CD4-positive, alpha-beta T cell treated with Interleukin-6 at 100 ng/mL for 8 hours (primary cell): ENCODE measurements at places on chromosomes 2 and 18.

DNA sequence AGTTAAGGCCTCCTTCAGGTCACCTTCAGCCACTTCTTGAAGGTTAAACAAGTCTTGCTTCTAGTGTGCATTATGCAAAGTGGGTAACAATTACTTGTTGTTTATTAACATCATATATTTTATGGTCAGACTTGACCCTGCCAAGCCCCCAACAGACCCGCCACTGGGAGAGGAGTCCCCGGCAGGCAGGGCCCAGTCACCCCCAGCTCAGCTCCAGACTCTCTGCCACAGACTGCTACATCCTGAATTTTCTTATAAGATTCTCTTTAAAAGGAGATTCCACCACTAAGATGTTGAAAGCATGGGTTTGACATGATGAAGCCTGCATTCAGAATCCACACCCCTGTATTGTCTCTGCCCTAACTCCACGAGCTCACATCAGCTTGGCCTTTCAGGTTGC is 174.3 kb upstream of the ARL4C start:
- no peak for DNase-seq

DNA sequence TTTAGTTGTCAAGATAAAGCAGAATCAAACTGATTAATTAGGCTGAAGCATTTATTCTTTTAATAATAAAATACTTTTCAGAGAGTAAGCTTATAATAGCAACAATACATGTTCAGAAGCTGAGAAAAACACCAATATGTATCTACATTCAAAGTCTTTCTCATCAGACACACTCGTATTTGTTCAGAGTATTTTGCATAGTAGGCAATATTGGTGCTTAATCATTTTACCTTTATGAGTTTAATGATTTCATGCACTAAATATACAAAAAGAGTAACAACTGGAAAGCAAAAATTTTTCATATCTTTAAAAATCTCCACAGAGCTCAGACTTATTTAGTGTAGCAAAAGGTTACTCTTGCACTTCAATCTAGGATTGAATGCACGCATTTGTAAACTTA is 313.9 kb downstream of the ZEB2 start:
- no peak for DNase-seq

GRCh38 chr2:136399667-136400289 is 281.8 kb upstream of the CXCR4 start:
- no peak for DNase-seq

GRCh38 chr18:78703291-78703690 is 276.3 kb upstream of the SALL3 start:
- no peak for DNase-seq

DNA sequence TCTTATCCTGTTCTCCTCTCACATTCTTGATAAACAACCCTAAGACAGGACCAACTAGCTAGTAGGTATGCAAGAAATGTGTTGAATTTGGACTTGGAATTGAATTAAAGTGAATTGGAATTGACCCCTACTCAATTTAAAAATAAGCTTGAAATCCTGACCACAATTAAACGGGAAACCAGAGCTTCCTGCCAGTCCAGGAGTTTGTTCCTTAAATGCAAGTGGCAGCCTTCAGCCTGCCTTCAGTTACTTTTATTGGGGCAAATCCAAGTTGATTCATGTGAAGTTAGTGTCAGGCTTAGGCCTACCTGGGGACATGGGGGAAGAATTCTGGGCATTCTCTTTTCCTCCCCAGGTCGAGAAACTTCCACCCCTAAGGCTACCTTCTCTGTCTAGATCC is 457.6 kb downstream of the BCL11A start:
- DNase-seq = no peak

DNA sequence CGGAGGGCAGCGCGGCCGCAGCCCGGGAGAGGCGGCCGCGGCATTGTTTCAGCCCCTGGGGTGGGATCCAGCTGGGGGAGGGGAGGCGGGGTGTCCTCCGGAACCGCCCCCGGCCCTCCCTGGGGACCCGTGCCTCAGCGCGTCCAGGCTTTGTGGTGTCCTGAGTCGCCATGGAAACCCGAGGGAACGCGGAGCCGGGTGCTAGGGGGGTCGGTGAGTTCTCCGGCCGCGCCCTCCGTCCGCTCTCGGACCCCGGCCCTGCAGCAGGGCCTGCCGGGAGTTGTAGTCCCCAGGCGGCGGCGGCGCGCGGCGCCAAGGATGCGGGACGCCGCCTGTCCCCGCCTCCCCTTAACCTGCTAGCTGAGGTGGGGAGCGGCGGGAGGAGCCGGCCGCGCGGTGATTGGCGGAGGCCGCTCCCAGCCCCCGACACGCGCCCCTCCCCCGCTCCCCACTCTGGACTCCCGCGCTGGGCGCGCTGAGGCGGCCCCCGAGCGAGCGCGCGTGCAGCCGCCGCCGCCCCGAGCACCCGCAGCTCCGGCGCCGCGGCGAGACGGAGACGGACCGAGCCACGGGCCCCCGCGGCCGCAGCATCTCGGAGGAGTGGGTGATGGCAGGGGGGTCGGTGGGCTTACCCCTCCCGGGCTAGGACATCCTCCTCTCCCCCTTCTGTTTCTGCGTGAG is at the start of gene DPYSL5:
Gene DPYSL5, plus strand, starts transcription at position 478 of the 681 bp plus-strand sequence. CDS start 50,368 bp downstream, outside the sequence.
- no peak for DNase-seq

DNA sequence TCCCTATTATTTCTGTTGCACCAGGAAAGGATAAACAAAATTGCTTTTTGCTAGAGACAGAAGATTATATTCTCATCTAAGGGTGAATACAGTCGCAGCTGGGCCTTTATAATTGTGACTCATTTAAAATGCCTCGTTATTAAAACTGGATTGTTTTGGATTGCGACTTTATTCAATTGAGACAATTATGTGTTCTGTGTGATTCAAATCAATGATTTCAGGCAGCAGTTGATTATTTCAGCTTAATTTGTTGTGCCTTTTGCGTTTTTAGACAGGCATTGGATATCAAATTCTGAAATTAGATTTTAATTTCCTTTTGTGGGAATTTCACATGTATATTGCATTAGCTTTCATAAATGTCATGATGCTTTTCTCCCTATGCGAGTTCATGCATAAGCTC is 778.1 kb upstream of the SOX11 start:
- no peak for DNase-seq

DNA sequence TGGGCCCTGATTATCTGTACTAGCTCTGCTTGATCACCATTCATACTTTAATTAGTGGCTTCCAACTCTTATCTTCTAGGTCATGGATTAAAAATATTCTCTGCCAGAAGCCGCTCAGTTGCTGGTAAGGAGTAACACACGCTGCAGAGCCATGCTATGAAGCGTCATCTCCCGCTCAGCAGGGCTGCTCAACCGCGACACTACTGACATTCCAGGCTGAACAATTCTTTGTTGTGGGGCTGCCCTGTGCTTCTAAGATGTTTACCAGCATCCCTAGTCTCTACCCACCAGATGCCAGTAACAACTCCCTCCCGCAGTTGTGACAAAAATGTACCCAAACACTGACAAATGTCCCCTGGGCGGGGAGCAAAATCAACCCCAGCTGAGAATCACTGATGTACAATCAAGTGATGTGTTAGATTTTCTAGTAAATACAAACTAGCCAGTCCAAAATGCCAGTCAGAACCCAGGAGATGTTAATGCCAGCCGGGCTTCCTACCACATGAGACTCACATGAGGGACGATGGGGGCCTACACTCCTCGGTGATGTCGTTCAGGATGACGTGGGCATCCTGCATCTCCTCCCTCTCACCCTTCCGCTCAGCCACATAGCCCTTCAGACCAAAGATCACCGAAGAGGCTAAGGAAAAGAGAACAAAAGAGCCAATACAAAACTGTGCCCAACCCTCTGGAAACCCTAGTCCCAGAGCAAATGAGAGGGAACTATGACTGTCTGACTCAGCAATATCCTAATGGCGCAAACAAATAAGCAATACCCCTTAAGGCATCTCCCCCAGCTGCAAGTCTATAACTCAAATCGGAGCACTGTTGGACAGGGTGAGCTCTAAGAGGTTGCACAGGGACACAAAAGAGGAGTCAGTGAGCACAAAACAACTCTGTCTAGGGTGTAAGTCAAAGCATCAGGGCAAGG is 15.6 kb downstream of the ILKAP start:
- DNase-seq = no peak

DNA sequence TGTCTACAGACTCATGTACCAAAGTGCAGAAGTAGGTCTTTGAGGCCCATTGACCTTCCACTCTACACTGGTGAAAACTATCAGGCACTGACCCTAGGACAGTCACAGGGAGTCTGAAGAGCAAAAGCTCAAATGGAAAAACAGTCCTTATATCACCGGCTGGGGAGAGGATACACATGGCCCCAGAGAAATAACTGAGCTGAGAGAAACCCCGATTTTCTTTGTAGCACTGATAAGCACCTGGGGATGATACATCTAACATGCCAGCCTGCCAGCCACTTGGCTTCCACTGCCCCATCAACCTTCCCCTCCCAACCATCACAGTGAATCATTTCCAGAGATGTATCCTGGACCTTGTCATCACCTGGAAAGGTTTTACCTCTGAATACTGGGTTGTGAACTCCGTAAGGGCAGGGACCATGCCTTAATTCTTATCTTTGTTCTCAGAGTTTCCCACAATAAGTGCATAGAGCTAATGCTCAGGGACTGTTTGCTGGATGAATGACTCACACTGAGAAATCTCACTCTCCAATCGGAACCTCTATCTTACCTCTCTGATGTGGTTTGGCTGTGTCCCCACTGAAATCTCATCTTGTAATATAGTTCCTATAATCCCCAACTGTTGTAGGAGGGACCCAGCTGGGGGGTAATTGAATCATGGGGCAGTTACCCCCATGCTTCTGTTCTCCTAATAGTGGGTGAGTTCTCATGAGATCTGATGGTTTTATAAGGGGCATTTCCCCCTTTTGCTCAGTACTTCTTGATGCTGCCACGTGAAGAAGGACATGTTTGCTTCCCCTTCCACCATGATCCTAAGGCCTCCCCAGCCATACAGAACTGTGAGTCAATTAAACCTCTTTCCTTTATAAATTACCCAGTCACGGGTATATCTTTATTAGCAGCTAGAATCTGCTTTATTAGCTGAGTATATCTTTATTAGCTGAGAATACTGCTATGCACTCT is 37.1 kb downstream of the EVA1A start:
- DNase-seq = no peak

- no peak for DNase-seq
These were observed 178.9 kb upstream of the SERPINE2 start for GRCh38 chr2:224217962-224218347.

- no peak for DNase-seq
These were observed 78.5 kb downstream of the PRKCE start for GRCh38 chr2:45729753-45730512.

DNA sequence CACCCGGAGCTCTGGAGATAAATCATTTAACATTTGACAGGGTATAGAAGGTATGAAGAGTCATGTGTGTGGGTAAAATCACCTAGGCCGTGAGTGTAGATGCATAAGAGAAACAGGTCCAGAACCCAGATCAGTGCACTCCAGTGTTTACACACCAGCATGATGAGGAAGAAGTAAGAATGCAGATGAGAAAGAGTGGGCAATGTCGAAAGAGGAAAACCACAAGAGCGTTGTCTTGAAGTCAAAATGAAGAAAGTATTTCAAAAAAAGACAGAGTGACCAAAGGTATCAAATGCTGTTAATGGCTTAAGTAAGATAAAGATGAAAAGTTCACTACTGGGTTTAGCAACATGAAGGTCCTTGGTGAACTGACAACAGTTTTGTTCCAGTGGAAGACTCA is 32.0 kb upstream of the PLB1 start:
- DNase-seq = no peak

DNA sequence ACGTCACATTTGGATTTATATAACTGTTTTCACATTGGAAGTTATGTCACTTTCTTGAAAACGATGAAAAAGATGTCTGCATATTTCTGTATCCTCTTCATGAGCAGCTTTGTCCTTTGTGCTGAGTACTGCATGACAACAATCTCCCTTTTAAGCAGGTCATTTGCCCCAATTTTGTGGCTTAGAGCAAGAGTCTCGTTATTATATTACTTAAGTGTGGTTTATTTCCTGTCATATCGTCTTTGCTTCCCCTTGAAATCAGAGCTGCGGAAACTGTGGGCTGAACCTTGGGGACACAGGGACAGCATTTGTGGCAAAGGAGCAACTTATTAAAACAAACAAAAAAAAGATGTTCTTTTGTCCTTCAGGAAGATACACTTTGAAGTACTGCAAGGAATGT is 254.0 kb upstream of the DSEL start:
- DNase-seq = no peak

DNA sequence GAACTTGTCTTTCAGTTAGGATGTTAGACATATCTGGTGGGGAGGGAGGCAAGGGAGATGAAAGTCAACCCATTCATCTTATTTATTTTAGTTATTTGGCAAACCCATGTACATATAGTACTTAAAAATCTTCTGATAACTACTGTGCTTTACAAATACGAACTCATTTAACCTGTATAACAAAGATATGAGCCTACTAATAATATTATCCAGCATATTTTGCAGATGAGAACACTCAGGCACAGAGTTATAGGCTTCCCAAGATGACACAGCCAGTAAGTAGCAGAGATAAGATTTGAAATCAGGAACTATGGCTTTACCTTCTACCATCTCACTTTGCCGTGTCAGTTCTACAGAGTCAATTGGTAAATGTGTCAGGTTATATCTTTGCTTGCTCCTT is 262.6 kb upstream of the DOK6 start:
- no peak for DNase-seq

DNA sequence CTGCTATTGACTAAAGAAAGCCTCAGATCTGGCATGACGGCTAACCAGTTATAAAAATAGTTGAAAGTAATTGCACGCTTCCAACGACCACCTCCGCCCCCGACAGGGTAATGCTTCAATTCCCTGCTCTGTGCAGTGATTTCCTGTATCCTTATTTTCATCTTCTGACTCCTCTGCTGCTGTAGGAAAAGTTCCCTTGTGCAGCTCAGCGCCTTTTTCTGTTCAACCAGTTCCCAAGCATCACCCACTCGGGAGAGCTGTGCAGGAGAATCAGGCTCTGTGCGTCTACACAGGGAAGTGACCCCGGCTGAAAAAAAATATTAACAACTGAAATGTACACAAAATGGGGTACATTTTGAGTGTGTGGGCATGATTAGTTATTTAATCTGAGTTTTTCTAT is 91.3 kb upstream of the COPS8 start:
- DNase-seq = no peak

GRCh38 chr2:2914252-2914651 is 463.4 kb downstream of the EIPR1 start:
- no peak for DNase-seq

GRCh38 chr2:120360307-120360855 is 14.4 kb downstream of the INHBB start:
- no peak for DNase-seq

DNA sequence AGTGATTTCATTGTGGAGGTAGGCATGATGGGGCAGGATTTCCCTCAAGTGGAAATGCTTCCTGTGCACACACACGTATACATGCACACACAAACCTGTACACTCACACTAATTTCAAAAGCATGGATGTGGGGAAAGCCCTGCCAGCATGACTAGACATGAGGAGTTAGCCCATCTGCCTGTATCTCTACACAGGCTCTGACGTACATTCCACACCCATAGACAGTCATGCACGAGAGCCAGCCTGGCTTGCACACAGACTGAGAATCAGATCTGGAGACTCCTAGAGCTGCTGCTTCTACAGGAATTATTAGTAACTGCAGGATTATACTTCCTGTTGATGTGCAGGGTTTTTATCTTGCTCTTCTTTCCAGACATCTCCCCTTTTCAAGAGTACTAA is 27.3 kb upstream of the NFU1 start:
- DNase-seq = no peak

GRCh38 chr2:45616658-45617411 is 5.8 kb upstream of the SRBD1 start:
- DNase-seq = no peak

- no peak for DNase-seq
These were observed 184.2 kb downstream of the WDR7 start for GRCh38 chr18:56835331-56835730.
